ENCODE measurements at places on chromosomes 16 and 17. TPM values are rescaled to one million over a fixed set of nuclear protein-coding genes. Genes with fewer than 3 reads are reported as not detected.

- no peak for DNase-seq
These were observed 32.9 kb upstream of the TAOK1 start for GRCh38 chr17:29357232-29357631.

DNA sequence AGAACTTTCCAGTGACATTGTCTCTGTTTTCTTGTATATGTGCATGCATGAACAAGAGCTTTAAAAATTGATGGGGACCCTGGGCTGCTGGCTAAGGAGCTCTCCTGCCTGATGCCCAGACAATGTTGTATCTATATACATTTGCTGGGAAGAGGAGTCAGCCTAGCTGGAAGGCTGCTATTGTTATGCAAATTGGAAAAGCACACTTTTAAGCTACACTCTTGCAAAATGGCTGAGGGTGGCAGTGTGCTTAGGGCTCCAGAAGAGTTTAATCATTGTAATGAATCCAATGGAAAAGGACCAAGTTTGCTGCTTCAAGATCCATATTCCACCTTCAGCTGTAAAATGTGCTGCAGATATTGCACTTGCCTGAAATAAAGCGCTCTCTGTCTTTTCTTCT lies 171.8 kb downstream of the PRKCA start:
- DNase-seq: no peak

DNA sequence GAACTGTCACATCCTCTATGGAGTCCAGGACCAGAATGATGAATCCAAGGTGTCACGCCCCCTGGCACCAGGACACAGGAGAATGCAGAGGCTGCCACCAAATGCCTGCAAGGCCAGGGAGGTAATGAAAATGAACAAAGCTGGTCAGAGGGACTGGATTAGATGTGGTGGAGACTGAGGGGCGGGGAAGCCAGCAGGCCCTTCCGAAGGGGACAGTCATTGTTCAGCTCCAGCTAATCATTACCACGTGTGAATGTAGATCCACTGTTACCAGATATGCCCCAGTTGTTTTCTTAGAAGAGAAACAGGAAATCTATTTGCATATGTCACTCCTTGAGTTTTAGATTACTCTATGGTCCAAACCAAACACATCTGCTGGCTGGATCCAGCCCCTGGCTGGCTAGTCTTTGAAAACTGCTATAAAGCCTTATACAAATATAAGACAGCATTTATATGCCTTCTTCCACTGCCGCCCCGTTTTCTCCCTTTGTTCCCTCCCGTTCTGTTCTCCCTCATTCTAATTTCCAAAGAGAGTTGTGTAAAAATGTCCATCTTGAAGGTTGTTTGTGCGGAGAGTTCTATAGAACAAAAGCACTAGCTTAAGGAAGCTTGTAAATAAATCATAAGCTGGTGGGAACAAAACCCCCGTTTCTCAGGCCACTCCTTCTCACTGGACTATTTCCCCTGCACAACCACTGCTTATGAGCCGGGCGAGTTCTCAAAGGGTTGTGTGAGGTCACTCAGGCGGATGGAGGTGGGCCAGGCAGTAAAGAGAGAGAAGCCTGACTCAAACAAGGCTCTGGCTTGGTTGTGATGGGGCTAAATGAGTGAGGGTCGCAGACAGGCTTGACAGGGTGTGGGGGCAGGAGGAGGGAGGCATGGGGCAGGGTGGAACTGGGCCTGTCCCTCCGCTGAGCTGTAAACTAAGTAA lies 14.2 kb downstream of the CRYM start:
- no peak for DNase-seq

DNA sequence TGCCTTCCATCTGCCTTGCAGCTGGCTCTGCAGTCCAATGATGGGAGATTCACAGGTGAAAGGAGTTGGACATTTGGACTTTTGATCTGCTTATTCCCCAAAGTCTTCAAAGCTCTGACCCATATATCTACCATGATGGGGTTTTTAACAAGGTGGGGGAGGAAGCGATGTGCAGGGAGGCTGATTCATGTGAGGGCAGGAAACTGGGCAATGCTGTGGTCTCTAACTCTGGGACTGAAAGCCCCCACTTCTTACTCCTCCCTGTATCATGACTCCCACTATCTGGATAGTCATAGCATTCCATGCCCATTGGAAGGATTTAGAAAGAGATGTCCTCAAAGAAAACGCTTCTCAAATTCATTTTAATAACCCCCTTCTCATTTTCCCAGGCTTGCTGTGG lies 16.3 kb downstream of the HOXB1 start:
- no peak for DNase-seq

- DNase-seq: no peak
These were observed 339.0 kb downstream of the TMEM114 start for GRCh38 chr16:8251298-8251697.

DNA sequence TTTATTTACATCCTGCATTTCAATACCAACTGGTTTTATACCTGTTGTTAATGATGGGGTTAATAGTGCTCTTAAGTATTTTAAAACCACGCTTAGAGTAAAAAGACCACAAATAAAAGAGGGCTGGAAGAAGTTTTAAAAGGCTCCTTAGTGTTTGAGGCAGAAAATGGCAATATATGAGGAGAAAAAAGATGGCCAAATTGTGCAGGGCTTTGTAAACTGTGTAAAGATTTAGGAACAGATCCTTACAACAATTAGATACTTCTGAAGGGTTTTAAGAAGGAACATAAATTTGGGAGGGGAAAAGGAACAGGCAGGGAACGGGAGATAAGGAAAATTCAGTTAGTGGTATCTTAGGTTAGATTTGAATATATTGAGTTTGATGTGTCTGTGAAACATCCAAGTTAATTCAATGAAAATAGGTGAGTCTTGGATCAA lies 12.7 kb downstream of the CDC27 start:
- no peak for DNase-seq

GRCh38 chr16:79294568-79294967 lies 306.0 kb downstream of the MAF start:
- DNase-seq: no peak

The RNFT1 gene
- 15.5 TPM for total RNA-seq

The SLFN11 gene
- 2.9 TPM for total RNA-seq
